ENCODE measurements at places on chromosomes 2 and 18.

DNA sequence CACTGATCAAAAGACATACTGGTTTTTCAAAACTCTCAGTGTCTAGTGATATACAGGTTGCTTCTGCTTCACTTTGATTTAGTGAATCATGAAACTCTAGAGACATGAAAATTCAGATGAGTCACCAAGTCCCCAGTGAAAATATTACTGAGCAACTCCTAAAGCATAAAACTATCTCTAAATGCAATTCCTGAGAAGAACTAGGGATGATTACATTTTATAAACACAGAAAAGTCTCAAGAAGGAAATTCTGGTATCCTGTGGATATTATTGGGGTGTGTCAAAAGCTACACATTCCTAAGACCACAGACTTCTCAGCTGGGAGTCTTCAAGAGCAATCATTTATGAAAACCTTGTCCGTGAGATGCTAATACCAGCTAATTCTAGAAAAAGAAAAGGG lies 9.7 kb downstream of the LRRTM4 start:
- no peak for DNase-seq

DNA sequence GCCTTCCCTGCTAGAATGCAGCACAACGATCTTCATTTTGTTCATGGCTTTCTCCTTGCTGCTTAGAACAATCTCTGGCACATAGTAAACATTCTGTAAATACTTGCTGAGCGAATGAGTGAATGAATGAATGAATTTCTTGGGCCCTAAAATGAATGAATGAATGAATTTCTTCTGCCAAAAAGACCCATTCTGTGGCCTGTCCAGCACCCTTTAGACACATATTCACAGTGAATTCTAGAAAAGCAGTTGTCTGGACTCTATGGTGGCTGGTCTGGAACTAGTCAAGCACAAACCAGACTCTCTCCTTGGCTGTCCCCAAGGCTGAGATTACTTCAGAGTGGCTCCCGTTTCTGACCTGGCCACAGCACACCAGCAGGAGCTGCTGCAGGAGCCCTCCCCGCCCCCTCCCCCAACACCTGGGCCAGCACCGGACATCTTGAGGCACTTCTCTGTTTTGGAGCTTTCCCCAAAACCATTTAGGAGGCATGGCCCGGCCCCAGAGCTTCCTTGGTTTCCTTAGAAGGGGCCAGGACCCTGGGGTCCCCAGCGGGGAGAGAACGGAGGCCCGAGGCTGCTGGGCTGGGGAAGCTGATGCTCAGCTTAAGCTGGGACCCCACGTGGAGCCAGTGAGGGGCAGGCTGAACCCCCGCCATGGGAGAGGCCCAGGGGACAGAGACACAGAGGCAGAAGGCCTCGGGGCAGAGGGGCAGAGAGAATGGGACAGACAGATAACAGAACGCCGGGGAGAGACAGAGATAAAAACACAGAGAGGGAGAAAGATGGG lies 159.0 kb downstream of the ZFP36L2 start:
- no peak for DNase-seq

DNA sequence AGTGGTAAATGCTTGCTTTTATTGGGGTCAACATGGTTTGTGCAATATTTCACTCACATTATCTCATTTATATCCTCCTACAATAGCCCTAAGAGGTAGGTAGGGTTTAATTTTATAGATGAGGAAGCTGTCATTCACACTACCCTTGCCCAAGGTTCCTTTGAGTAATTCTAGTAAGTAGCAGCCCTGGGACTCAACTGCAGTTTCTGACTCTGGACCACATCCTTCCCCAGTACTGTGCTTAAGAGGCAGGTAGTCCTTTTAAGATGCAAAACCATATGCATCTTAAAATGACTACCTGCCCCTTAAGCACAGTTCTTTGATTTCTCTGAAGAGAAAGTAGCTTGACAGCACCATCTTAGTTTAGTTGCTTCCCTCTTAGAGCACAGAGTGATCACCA lies 15.7 kb upstream of the NT5C1B start:
- no peak for DNase-seq

GRCh38 chr18:59665057-59666006 lies 31.9 kb downstream of the CCBE1 start:
- DNase-seq: no peak

DNA sequence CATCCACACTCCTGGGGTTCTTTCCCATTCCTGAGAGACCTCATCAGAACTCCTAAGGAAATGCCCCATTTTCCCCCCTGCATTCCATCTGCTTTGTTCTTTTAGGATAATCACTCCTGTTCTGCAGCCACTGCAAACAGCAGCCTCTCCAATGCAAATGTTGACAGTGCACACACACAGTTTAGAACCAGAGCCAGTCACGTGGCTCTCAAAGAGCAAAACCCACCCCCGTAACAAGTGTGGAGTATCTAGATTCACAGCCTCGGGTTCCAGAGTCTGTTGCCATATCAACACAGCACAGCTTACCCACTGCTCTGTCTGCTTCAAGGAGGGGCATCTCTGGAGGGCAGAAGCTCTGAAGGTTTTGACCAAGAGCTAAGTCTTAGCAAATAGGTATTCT lies 180.0 kb downstream of the NAPG start:
- DNase-seq: no peak

DNA sequence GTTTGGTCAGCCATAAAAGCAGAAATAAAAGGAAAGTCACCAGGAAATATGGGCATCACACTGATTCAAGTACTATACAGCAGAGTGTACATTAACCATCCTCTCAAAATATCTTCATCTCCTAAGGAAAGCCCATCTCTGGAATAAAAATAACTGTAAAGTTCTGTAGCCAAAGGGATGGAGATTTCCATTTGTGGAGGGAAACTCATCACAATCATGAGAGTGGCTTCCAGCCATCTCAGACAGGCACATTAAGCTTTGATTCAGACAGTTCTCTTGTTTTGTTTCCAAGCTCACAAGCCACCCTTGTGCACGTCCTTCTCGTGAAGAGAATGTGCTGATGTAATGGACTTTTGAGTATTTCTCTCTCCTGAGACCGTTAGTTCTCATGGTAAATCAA lies 695.5 kb downstream of the LRRTM4 start:
- DNase-seq: no peak

DNA sequence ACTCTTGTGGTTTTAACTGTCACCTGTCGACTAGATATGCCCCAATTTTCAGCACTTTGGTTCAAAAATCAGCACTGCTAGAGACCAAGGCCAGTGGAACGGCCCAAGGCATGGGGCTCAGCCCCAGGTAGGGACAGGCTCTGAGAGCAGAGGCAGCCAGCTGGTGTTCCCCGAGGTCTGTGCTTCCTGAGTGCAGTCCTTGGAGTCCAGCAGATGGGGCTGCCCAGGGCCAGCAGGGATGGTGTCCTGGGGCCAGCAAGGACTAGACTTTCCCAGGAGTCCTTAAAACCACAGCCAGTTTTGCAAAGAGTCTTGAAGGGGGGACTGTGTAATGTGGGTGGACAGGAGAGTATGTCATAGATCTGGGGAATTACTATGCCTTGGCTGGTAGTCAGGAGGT lies 56.3 kb downstream of the POMC start:
- DNase-seq: no peak

DNA sequence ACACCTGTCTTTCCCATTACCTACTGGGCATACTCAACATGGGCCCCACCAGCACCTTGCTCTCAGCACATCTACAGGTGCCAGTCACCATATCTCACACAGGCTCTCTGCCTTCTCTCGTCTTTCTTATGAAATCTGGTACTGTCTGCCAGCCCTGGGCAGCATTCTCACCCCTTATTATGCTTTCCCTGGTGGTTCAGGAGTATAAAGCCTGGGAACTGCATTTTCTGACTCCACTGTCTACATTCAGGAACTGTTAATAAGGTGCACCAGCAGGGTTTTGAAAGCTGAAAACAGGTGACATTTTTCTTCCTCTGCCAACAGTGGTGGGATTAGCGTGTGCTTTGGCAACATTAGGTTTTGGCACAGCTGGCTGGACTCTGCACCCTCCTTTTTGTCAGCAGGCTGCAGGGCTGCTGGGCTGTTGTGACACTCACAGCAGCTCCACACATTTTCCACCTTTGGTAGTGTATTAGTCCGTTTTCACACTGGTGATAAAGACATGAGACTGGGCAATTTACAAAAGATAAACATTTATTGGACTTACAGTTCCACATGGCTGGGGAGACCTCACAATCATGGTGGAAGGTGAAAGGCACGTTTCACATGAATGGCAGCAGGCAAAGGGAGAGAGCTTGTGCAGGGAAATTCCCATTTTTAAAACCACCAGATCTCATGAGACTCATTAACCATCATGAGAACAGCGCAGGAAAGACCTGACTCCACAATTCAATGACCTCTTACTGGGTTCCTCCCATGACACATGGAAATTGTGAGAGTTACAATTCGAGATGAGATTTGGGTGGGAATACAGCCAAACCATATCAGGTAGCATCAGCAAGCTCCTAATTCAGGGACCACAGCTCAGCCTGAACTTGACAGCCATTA lies 343.1 kb upstream of the LYPD1 start:
- DNase-seq: no peak

DNA sequence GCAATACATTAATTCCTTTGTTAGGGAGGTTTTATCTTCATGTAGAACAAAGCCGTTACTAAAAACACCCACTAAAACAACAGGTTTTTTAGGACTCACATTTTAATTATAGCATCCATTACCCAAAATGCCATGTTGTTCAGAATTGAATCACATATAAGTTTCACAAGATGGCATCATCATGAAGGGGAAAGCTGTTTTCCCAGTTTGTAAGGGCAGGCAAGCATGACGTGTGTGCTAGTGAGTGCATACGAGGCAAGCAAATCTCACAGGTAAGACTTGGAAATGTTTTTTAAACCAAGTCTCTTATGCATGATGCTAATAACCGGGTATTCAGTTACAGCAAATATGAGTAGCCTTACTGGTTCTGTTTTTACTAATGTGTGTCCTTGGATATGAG lies 111.8 kb upstream of the NFATC1 start:
- DNase-seq: no peak

DNA sequence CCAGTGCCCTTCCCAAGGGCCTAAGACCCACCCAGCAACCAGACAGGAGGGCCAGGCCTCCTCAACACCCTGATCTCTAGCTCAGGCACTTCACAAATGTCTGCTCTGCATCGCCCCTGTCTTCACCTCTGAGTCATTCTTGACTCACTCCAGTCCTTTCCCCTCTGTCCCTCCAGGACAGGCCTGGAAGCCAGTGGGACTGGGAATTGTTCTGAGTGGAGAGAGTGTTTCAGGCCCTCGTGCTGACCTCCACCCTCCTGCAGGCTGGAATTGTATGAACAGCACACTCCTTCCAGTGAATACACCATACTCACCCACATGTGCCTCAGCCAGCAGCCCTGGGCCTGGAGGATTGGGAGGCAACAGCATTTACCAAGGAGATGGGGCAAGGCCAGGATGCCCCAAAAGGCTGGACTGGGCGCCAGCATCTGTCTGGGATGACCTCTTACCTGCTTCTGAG lies 304.2 kb downstream of the CYP26B1 start:
- DNase-seq: no peak

DNA sequence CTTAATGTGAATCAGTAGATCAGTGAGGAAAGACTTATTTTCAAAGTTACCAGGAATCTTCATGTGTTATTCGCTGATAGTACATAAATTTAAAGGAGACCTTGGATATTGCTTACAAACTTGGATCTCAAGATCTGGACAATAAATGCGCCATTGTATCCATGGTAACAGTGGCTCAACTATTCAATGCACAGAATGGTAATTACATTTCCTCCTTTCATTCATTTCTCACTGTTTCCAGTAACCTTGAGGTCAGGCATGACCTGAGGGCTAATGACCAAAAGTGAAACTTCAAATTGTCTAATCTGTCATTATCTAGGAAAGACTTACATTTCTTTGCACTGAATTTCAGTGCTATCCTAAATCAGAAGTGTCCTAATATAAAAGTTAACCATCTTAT lies 8.1 kb downstream of the LRP2 start:
- no peak for DNase-seq
